Activated naive CD4-positive, alpha-beta T cell treated with Interleukin-2 at 50 U/mL for 16 hours (primary cell): ENCODE measurements at places on chromosomes 13 and 19.

GRCh38 chr19:47509973-47510372 is 4.9 kb downstream of the NAPA start:
- DNase-seq: no peak

GRCh38 chr13:43305416-43305815 is 282.0 kb downstream of the DNAJC15 start:
- DNase-seq: no peak

GRCh38 chr13:99990126-99990977 is 8.8 kb downstream of the ZIC2 start:
- no peak for DNase-seq

GRCh38 chr13:24505256-24505655 is 7.3 kb downstream of the PARP4 start:
- DNase-seq: no peak

DNA sequence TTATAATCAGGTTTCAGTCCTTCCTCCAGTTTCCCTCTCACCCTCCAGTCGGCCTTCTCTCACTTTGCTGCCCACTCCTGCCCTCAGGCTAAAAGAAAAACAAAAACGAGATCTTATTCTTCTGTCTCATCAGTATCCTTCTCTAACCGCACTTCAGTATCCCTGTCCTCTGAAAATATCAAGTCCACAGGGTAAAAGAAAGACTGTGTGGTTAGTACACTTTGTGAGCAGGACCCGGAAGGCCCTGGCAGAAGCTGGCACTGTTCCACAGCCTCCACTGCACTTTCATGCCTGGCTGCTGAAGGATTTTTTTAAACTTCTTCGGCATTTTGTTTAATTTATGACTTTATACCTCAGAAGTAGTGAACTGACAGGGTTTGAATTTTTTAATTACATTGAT is 51.8 kb downstream of the TM9SF2 start:
- DNase-seq: no peak

DNA sequence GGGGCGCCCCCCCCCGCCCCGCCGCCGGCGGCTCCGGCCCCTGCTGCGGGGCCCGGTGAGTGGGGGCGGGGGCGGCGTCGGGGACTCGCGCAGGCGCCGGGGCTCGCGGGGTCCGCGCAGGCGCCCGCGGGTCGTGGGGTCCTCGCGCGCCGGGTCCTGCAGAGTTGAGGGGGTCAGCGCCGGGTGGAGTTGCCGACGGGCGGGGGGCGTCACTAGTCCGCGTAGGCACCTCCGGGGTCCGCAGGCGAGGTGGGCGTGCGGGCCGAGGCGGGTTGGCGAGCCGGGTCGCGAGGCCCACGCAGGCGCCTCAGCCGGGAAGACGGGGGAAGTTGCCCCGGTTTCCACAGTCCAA is 365 bp downstream of the PPP6R1 start:
- DNase-seq: peak; percentile 57

DNA sequence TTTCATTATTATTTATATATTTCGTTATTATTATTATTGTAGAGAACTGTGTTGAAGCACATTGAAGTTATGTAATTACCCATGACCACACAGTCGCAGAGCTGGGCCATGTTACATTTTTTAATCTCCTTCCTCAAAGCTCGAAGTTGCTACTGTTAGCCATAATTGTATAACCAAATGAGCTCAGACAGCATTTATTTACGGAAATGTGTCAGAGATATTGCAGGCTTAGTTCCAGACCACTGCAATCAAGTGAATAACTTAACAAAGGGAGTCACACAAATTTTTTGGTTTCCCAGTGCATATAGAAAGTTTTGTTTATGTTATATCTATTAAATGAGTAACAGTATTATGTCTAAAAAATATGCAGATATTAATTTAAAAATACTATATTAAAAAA is 147.1 kb upstream of the SLITRK1 start:
- DNase-seq: no peak

DNA sequence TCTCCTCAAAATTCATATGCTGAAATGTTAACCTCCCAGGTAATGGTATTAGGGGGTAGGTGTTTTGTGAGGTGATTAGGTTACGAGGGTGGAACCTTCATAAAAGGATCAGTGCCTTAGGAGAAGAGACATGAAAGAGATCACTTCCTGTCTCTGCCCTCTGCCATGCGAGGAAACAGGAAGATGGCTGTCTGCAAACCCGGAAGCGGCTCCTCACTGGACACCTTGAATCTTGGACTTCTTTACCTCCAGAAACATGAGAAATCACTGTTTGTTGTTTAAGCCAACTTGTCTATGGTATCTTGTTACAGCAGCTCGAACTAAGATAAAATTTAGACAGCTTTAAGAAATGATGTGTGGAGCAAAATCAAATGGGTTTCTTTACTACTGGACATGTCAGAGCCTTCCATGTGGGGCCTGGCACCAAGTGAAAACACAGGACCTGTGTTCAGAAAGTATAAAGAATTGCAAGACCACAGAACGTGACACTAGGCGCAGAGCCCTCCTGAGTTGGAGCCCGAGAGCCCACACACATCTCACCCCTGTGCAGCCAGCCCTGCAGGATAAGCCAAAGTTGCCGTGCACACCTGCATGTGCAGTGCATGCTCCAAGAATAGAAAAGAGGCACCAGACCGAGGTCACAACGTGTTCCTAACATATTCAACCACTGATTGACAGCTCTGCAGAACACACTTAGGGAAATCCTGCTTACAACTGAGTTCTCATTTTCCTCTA is 112.5 kb upstream of the UQCRFS1 start:
- DNase-seq: no peak

DNA sequence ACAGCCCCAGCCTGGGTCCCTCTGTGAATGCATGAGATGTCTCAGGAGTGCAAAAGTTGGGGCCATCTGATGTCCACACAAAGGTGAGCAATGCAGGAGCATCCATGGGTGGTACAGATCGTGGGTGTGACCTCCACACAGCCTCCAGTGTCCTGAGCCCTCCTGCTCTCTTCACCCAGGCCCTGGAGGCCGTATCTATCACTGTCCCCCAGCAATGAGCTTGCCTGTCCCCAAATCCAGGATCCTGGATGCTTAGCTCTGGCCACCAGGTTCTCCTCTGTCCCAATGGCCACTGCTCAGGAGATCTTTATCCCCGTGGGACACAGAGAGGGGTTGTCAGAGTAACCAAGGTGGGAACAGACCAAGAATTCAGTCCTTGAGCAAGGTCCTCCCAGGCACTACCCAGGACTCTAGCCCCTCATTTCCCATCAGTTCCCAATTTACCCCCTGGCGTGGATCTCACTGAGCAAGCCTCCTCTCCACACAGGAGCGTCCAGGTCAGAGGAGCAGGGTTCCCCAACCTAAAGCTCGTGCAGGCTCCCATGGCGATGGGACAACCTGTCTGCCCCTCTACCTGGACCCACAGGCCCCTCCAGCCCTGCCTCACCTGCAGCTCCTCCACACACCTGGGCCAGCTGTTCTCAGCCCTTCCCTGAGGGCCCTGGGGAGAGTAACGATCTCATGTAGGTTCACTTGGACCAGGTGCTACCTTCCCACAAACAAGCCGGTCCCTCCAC is 11.3 kb downstream of the CEACAM21 start:
- DNase-seq: no peak

DNA sequence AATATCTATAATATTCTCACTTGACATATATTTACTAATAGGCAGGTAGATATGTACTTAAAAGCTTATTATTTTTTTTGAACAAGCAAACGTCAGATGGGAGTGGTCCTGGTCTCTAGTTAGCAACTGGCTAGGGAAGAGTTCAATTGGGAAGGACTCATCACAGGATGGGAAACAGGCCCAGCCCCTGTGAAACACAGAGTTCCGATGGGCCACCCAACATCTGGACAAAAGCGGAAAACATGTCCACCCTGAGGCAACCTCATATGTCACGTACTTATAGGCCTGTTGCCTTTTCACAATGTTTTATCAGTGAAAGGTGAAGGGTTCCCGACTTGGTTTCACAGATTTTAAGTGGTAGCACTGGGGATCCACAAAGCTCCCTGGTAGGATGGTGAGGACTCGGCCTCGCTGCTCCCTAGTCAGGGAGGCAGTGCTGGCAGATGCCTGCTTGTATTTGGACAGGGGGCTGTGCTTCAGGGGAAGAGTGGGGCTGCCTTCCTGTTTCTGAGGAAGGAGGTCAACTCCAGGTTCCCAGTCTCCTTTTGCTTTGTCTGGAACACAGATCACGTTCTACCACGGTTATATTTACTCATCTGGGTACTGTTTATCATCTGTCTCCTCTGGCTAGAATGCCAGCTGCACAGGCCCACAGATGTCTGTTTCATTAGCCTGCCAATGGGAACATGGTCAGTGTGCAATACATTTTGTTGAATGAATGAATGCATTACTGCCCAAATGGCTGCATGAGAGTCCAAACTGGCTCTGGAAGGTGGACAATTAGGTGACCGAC is 49.4 kb upstream of the SLC15A1 start:
- no peak for DNase-seq

- DNase-seq: no peak
Observed at GRCh38 chr19:38006361-38007045, 99.5 kb downstream of the SIPA1L3 start.

GRCh38 chr19:6084821-6085220 is 25.5 kb downstream of the RFX2 start:
- DNase-seq: no peak

GRCh38 chr13:59837101-59837500 is 326.6 kb downstream of the DIAPH3 start:
- DNase-seq: no peak

- no peak for DNase-seq
Observed at GRCh38 chr13:63948045-63948444, 2532.4 kb upstream of the PCDH20 start.

- DNase-seq: no peak
Observed at GRCh38 chr13:62847520-62847919, 1431.9 kb upstream of the PCDH20 start.

GRCh38 chr19:6465006-6465405 is 935 bp downstream of the CRB3 start:
- DNase-seq: no peak
